Small intestine (tissue), 16 donors: ENCODE measurements at places on chromosomes 2 and 18. TPM values are rescaled to one million over a fixed set of nuclear protein-coding genes. Genes with fewer than 3 reads are reported as not detected.

DNA sequence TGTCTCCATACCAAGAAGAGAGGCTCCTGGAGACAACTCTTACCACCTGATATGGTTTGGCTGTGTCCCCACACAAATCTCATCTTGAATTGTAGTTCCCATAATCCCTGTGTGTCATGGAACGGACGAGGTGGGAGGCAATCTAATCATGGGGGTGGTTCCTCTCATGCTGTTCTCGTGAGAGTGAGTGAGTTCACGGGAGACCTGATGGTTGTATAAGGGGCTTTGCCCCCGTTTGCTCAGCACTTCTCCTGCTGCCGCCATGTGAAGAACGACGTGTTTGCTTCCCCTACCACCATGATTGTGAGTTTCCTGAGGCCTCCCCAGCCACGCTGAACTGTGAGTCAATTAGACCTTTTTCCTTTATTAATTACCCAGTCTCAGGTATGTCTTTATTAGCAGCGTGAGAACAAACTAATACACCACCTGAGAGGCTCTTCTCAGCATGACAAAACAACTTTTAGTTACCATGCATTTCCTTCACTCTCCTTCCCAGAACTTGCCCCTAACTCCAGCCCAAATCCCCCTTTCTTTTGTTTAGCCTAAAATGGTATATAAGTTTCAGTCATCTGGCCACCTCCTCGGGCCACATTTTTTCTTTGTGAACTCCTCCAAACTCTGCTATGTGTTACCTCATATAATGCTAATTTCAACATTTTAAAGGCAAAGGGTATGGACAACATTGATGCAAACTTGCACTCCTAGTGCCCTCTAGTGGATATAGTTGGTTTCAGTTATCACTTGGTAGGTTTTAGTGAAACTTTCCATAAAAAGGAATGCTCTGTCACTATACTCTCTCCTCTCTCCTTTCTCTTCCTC is 58.6 kb upstream of the SLC25A52 start:
- peak; percentile 72 for DNase-seq

DNA sequence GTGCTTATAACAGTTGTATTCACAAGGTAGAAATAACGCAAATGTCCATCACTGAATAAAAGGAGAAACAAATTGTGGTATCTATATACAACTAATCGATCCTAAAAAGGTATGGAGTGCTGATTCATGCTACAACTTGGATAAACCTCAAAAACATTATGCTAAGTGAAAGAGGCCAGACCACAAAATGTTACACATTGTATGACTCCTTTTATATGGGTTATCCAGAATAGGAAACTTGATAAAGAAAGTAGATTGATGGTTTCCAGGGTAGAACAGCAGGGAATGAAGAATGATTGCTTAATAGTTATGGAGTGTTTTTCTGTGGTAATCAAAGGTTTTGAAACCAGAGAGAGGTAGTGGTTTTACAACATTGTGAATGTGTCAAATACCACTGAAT is 432.2 kb upstream of the TRIB2 start:
- DNase-seq, result no peak

DNA sequence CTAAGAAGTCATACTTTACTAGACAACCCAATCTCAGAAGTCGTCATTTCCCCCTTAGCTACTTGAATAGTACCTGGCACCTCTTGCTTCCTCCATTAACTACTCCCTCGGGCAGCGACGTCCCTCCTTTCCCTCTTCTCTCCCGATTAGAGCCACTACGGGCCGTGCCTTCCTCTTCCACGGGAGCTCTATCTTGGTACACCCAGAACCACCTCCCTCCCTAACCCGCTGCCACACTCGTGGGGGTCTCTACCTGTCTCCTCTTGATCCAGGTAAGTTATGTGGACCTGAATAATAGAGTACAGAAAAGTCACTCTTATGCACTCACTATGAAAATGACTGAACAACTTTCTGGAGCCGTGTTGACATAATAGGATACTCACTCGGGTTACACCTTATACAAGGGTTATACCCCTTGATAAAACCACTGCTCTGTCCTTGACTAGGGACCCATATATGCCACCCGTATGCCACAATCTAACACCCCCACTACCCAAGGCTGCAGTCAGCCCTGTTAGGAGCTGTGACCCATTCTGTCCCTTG is 595 bp upstream of the HDHD2 start:
- DNase-seq, result no peak

GRCh38 chr2:227818675-227819397 is 5.2 kb downstream of the CCL20 start:
- DNase-seq, result no peak

DNA sequence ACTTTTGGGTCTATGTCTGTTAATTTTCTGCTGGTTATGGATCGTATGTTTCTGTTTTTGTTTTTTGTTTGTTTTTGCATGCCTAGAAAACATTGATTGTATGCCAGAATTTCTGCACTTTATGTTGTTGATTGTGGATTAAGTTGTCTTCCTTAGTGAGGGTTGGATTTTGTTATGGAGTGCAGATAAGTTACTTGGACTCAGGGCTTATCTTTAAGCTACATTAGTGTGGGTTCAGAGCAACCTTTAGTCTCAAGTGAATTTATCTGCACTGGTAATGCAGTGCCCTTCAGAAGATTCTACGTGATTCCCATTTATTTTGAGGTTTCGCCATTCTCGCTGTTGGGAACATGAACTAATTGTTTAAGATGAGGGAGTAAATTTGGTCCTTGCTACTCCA is 32.9 kb downstream of the UBR3 start:
- DNase-seq, result no peak

Gene SERPINB4
- not detected for polyA plus RNA-seq

GRCh38 chr2:15092691-15093090 is 460.2 kb downstream of the LRATD1 start:
- DNase-seq, result no peak

GRCh38 chr18:49168281-49168985 is 217.7 kb upstream of the SMAD7 start:
- DNase-seq, result no peak

DNA sequence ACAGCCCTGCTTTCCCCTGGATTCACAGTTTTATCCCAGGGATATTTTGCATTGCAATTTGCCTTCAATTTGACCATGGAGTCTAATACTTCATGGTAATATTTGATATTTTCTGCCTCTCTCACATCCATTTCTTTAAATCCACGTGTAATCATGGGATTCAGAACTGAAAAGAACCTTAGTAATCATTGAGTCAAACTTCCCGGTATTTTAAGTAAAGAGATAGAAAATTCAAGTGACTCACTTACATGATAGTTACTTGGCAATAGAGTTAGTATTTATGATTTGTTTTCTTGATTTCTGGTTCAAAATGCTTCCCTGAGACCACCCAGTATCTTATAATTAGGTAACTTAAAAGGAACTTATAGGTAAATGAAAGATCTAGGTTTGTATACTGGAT is 33.7 kb upstream of the CDC42EP3 start:
- no peak for DNase-seq

- DNase-seq, result peak; percentile 25
Observed at GRCh38 chr2:190627448-190628412, 21.2 kb upstream of the NAB1 start.

DNA sequence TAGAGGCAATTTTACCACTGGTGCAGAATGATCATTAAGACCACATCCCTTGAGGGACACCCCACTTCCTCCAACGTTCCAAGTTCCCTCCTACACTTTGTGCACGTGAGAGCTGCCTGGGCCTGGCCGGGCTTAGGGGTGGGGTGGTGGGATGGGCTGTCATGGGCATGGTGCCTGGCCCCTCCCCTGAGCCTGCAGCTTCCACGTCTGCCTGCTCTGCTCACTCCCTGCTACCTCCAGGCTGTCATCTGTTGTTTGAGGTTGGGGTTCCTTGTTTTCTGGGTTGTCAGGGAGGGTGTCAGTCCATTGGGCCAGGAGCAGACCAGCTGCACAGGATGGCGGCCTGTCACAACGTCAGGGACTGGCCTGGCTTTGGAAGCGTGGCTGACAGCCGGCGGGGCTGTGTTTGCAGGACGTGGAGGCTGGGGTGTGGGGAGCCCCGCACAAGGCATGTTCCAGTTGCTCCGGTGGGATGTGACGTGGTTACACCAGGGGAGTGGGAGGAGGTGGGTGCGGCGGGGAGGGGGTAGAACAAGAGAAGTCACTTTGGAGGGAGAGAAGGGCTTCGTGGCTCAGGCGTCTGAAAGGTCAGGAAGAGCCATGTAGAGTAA is 72.3 kb downstream of the RTP5 start:
- DNase-seq, result peak; percentile 29

DNA sequence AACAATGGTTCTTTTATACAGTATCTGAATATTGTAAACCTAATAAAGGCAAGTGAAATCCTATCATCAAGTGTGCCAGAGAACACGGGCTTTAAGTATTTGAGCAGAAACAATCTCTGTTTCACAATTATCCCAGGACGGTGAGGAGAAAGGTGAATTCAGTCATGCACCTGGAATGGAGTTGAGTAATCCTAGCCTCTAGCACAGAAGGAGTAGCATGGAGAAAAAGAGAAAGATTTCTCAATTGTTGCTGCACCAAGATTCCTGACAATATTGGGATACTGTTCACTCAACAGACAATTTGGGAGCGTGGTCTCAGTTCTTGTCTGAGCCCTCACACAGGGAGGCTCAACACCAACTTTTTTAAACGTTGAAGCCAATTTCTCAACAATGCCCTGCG is 510.6 kb downstream of the SOX11 start:
- DNase-seq, result peak; percentile 53

- DNase-seq, result no peak
Observed at GRCh38 chr18:63254716-63255399, 64.7 kb downstream of the BCL2 start.

Gene CROCC2
- not detected for polyA plus RNA-seq

DNA sequence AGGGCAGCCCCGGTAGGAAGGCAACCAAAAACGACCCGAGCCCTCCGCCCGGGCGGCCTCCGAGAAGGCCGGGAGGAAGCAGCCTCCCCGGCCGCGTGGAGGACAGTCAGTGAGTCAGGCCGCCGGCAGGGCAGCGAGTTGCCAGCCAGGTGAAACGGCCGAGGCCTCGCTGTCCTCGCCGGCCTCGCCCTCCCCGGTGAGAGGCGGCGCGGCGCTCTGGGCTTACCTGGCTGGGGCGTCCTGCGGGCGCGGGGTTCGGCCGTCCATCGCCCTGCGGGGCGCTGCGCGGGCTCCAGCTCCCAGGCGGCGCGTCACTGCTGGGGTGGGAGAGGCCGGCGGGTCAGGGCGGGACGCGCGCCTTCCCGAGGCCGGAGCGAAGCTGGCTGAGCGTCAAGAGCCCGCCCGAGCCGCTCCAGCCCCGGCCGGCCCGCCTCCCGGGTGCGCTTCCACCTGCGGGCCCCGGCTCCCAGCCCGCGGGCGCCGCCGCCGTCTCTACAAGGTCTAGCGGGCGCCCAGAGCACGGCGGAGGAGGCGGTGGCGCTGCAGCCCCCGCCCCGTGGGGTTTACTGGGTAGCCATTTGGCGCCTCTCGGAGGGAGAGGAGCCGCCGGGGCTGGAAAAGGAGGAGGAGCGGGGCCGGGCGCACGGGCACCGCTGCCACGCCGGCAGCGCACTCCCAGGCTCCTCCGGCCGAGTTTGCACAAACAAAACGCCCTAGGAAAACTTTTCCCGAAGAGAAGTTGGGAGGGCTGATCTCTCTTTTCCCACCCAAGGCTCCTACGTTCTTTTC is 499 bp downstream of the COBLL1 start:
- peak; percentile 90 for DNase-seq

DNA sequence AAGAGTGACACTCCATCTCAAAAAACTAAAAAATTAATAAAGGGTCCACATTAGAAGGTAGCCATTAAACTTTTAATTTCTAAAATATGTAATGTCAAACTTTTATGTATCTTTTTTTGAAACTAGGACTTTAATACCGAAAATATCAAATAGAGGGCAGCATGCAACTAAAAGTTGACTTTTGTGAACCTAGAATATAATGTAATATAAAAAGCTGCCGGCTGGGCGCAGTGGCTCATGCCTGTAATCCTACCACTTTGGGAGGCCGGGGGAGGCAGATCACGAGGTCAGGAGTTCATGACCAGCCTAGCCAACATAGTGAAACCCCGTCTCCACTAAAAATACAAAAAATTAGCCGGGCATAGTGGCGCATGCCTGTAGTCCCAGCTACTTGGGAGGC is 62.8 kb downstream of the INO80D start:
- no peak for DNase-seq

Gene TTR
- polyA plus RNA-seq, result 9.6 TPM

GRCh38 chr2:199336546-199336945 is 121.2 kb downstream of the SATB2 start:
- no peak for DNase-seq

Gene CIB4
- polyA plus RNA-seq, result 0.15 TPM

Gene SERPINB5
- 10.1 TPM for polyA plus RNA-seq

GRCh38 chr2:71538241-71538640 is 84.9 kb downstream of the DYSF start:
- DNase-seq, result no peak

GRCh38 chr2:162013514-162014475 is 60.2 kb downstream of the DPP4 start:
- DNase-seq, result no peak

GRCh38 chr2:15976354-15976753 is 36.0 kb downstream of the MYCN start:
- no peak for DNase-seq

Gene FBXO41
- 0.67 TPM for polyA plus RNA-seq

GRCh38 chr2:2913601-2914120 is 464.0 kb downstream of the EIPR1 start:
- DNase-seq, result no peak

Gene GPR55
- polyA plus RNA-seq, result 0.22 TPM

DNA sequence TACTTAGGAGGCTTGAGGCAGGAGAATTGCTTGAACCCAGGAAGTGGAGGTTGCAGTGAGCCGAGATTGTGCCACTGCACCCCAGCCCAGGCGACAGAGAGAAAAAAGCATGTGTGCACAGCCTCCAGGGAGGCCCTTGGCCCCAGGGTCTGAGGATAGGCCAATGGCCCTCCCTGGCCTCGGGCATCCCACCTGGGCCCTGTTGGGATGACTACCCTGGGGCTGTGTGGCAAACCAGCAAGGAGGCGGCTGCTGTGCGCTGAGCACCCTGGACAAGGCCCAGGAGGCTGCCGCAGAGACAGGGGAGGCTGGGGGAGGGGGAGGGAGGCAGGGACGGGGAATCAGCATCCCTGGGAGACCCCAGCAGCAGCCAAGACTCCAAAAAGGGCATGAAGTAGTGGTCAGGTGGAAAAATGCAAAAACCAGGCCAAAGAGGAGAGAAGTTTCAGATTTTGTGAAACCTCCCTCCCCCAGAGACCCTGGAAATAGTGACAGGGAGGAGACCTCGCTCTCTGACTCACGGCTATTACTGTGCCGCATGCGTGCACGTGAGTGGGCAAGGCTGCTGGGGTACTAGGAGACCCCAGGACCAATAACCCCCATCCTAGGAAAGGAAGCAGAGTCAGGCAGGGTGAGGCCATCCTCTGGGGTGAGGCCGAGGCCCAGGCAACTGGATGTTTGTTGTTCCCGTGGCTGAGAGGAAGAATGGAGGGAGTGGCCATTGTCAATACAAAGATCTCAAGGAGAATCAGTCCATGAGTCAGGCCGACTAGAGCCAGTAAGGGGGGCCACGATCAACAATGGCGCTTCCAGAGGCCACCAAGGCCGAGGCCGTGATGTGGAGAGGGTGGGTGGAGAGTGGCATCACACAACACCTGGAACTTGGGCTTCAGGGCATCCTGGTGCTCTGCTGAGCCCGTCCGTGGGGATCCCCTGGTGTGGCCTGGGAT is 16.0 kb upstream of the B3GNT7 start:
- DNase-seq, result peak; percentile 61

Gene RAD51AP2
- not detected for polyA plus RNA-seq

Gene KIF5C
- 0.54 TPM for polyA plus RNA-seq
